ENCODE measurements at places on chromosomes 13 and 19. TPM values are rescaled to one million over a fixed set of nuclear protein-coding genes. Genes with fewer than 3 reads are reported as not detected.

Gene TNNT1
- not detected for total RNA-seq

Gene SBK3
- total RNA-seq = not detected

DNA sequence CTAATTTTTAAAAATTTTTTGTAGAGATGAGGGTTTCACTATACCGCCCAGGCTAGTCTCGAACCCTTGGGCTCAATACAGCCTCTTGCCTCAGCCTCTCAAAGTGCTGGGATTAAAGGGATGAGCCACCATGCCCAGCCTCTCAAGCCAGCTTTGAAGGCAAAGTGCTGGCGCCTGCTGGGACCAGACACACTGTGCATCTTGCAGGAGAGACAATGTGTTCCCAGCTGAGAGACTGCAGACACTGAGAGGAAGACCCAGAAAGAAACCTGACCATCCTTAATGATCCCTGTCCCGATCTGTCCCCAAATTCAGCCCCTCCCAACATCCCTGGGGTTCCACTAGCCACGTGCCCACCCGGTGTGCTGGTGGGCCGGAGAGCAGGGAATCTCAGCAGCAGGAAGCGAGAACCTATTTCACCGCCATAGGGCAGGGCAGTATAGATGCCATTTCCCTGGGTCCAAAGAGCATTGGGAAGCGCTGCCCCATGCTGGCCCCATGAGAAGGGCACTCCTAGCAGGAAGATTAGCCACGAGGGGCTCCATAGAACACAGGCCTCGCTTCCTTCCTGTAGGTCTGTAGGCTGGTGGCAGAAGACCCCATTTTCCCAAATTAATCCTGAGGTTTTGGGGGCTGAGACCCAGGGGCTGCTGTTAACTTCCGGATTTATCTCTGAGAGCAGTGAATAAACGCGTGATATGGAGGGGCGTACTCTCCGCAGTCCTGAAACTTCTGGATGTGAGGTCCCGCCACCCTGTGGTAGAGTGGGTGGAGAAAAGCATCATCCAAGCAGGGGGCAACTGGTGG is 968 bp downstream of the RAVER1 start:
- H3K27me3 ChIP-seq = no peaks in the 10 kb centered on the region
- DNase-seq = no peak
- H3K4me1 ChIP-seq = peaks cover 29% of the 10 kb centered on the region

DNA sequence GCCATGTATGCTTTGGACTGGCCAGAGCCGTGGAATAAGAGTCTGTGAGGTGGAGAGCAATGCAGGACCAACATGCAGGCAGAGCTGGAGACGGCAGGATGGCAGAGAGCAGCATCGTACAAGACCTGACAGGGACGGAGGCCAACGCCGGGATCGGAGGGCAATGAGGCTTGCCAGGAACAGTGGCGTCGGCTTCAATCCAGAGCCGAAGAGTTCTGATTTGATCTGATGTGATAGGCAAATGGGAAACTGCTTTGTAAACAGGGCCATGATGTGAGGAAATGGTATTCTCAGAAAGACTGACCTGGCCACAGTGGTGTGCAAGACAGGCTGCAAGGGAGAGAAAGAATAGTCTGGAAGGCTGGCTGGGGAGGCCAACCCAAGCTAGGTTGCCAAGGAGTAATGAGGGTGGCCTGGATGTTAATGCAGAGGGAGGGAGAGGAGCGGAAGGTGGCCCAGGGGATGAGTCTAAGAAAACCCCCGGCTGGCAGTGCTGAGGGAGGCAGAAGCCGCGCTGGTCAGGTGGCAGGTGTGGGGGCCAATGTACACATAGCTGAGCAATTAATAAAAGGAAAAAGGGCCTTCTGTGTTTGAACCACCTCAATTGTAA is 26.7 kb downstream of the RCBTB2 start:
- no peaks in the 10 kb centered on the region for H3K27me3 ChIP-seq
- H3K4me3 ChIP-seq = no peak overlapping the region
- H3K36me3 ChIP-seq = no peaks in the 10 kb centered on the region
- H3K27ac ChIP-seq = peak overlapping the region; percentile 46
- no peaks in the 10 kb centered on the region for H3K4me1 ChIP-seq

- peak overlapping the region; percentile 86 for H3K27ac ChIP-seq
- DNase-seq = peak; percentile 84
- H3K4me3 ChIP-seq = no peak overlapping the region
- peaks cover 52% of the 10 kb centered on the region for H3K4me1 ChIP-seq
Observed at GRCh38 chr19:13060964-13061927, 41.4 kb downstream of the LYL1 start.

- H3K4me1 ChIP-seq = peaks cover 12% of the 10 kb centered on the region
- no peak for DNase-seq
- peaks cover 7% of the 10 kb centered on the region for H3K27me3 ChIP-seq
Observed at GRCh38 chr13:28819046-28819730, 951 bp upstream of the MTUS2 start.

Gene INTS6
- total RNA-seq = 40.0 TPM

Gene DIRAS1
- 4.9 TPM for total RNA-seq

DNA sequence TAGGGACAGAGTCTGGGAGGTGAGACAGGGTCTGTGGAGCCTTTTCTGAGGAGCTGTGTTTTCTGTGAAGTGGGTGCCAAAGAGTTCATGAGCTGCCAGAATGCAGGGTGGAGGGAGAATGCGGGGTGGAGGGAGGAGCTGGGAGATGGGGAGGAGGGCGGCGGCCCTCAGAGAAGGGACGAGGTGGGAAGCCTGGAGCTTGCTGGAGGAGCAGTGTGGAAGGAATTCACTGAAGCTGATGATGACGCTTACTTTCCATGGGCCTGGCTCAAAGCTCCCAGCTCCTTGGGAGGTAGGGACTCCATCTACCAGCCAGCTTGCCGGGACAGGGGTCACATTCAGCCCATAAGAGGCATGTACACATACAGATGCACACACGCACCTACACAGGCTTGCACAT is 62.5 kb downstream of the MCF2L start:
- H3K36me3 ChIP-seq = no peaks in the 10 kb centered on the region
- DNase-seq = no peak
- H3K4me3 ChIP-seq = no peak overlapping the region
- peaks cover 7% of the 10 kb centered on the region for H3K4me1 ChIP-seq

- no peaks in the 10 kb centered on the region for H3K36me3 ChIP-seq
- H3K27ac ChIP-seq = no peak overlapping the region
- peaks cover 23% of the 10 kb centered on the region for H3K4me1 ChIP-seq
- DNase-seq = no peak
- no peaks in the 10 kb centered on the region for H3K27me3 ChIP-seq
- H3K4me3 ChIP-seq = no peak overlapping the region
Observed at GRCh38 chr19:48989701-48990291, 3.3 kb downstream of the GYS1 start.

- no peaks in the 10 kb centered on the region for H3K4me1 ChIP-seq
- no peaks in the 10 kb centered on the region for H3K27me3 ChIP-seq
- no peaks in the 10 kb centered on the region for H3K36me3 ChIP-seq
- DNase-seq = no peak
Observed at GRCh38 chr13:53873558-53873957, 844.9 kb downstream of the OLFM4 start.

DNA sequence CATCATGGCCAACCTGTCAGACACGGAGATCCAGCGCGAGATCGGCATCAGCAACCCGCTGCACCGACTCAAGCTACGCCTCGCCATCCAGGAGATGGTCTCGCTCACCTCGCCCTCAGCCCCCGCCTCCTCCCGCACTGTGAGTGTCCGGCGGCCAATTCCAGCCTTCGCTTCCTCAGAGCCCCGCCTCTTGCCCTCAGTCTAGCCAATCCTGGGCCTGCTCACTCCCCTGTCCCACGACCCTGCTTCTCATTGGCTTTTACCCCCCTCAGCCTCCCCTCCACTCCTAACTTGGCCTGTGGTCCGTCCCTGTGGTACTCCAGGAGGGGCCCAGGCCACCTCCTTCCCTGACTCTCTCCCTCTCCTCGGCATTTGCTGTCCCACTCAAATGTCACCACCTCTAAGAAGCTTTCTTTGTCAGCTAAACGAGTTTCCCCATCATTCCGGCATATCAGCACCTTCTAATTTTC is 12.3 kb downstream of the HRC start:
- H3K4me1 ChIP-seq = peaks cover 25% of the 10 kb centered on the region
- H3K27me3 ChIP-seq = no peaks in the 10 kb centered on the region

Gene CA11
- 2.9 TPM for total RNA-seq

GRCh38 chr13:112434937-112435523 is 58.9 kb downstream of the SPACA7 start:
- no peaks in the 10 kb centered on the region for H3K4me1 ChIP-seq
- no peak overlapping the region for H3K4me3 ChIP-seq
- H3K36me3 ChIP-seq = no peaks in the 10 kb centered on the region
- no peak overlapping the region for H3K27ac ChIP-seq
- DNase-seq = no peak

DNA sequence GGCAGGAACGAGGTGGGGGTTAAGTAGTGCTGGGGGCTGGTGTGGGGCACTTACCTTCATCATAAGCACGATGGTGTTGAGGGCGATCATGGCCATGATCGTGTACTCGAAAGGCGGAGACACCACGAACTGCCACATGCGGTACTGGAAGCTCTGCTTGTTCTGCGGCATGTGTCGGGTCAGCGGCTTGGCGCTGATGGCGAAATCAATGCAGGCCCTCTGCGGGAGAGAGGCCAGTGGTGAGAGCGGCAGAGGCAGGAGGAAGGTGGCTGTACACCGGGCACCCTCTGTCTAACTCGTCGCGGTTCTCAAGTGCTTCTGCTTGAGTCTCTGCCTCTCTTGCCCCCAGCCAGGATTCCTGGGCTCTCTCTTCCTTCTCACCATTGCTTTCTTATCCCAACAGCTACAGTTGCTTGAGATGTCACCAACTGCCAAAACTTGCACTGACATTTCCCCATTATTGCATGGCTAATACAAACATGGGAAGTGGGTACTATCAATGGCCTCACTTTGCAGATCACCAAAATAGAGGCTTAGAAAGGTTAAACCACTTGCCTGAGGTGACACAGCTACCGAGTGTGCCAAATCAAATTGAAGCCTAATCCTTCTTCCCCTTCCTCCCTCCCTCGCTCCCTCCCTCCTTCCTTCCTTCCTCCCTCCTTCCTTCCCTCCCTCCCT is 105.0 kb downstream of the IER2 start:
- no peaks in the 10 kb centered on the region for H3K36me3 ChIP-seq
- DNase-seq = no peak
- H3K4me3 ChIP-seq = no peak overlapping the region
- no peaks in the 10 kb centered on the region for H3K4me1 ChIP-seq
- peaks cover 10% of the 10 kb centered on the region for H3K27me3 ChIP-seq
- H3K27ac ChIP-seq = no peak overlapping the region

DNA sequence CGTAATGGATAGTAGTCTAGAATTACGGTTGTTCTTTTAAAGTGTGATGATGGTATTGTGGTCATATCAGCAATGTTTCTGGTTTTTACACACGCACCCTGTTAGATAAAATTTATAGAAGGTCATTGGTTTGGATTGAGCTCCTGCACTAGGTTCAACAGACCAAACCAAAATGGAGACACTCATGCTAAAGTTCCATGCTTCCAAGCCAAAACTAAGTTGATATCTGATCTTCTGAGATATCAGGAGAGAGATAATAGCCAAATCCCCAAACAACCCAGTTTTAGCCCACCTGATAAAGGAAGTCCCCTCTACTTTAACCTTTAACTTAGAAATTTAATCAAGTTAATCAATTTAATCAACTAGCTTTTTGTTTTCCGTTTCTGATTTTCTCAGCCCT is 1.2 kb downstream of the NOSIP start:
- H3K36me3 ChIP-seq = no peaks in the 10 kb centered on the region
- no peak for DNase-seq
- no peak overlapping the region for H3K4me3 ChIP-seq
- peaks cover 18% of the 10 kb centered on the region for H3K4me1 ChIP-seq
- H3K27ac ChIP-seq = no peak overlapping the region

GRCh38 chr13:36639610-36640009 is 34.2 kb upstream of the SERTM1 start:
- H3K27me3 ChIP-seq = no peaks in the 10 kb centered on the region
- no peaks in the 10 kb centered on the region for H3K4me1 ChIP-seq
- H3K27ac ChIP-seq = no peak overlapping the region
- no peaks in the 10 kb centered on the region for H3K36me3 ChIP-seq

- H3K36me3 ChIP-seq = peaks cover 5% of the 10 kb centered on the region
- no peak overlapping the region for H3K27ac ChIP-seq
- no peak overlapping the region for H3K4me3 ChIP-seq
- no peaks in the 10 kb centered on the region for H3K27me3 ChIP-seq
Observed at GRCh38 chr19:19185853-19186740, 5.9 kb downstream of the BORCS8 start.

DNA sequence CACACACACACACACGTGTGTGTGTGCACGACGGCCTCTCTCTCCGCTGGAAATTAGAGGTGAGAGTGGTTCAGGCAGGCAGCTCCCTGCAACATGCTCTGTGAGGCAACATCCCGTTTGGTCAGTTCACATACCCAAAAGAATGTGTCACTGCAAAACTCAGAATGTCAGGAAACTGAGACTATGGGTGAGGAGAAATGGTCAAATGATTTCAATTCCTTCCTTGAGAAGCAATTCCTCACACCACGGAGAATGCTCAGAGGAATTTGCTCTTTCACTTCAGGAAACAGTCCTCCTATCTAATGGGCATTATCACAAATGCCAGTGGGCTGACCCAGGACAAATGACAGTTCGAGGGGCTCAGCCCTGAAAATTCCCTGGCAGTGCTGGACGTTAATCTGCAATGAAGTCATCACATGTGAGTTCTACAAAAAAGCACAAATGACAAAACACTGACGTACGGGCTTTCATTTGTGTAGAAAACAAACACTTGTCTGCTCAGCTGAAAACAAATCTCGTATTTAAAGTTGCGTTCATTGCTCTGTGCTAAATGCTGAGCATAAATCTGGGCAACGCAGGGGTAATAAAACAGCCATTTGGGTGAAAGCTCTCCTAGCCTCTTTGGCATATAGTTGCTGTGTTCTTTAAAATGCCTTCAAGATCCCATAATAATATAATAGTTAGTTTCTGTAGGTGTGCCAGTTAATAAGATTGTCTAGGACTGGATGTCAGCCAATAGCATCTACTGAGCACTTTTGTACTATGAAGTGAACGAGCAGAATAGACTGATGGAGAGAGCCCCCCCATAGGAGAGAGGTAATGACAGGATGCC is 18.6 kb upstream of the LATS2 start:
- no peaks in the 10 kb centered on the region for H3K36me3 ChIP-seq
- no peak overlapping the region for H3K4me3 ChIP-seq
- H3K27me3 ChIP-seq = no peaks in the 10 kb centered on the region
- peaks cover 5% of the 10 kb centered on the region for H3K4me1 ChIP-seq
- peak; percentile 31 for DNase-seq
- no peak overlapping the region for H3K27ac ChIP-seq

DNA sequence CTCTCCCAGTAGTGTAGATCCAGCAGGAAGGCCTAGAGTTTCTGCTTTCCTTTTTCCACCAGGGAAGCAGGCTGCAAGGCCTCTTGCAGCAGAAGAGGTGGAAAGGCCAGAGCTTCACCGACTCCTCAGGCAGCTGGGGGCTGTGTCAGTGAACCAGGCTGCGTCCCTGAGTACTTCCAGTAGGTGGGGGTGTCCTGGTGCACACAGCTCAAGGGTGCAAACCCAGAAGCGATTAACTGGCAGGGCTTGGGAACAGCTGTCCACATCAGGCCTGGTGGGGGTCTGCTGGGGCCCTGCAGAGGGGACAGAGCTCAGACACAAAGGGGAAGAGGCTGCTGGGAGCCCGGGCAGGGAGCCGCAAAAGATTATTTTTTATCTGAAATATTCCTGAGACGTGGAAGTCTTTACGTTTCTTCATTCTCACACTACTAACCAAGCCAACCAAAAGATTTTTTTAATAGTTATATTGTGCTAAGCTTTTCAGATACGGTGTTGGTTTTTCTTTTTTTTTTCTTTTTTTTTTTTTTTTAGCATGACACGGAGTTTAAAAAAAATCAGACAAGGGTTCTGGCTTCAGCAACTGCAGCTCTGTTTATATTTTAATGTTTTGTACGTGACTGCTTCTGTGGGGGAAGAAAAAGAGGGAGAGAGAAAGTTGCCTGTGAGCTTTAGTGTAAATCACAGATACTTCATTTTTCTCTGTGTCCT is 11.0 kb downstream of the TSHZ3 start:
- H3K27ac ChIP-seq = no peak overlapping the region
- no peak for DNase-seq
- H3K27me3 ChIP-seq = no peaks in the 10 kb centered on the region
- peaks cover 11% of the 10 kb centered on the region for H3K4me1 ChIP-seq
- H3K4me3 ChIP-seq = no peak overlapping the region
- no peaks in the 10 kb centered on the region for H3K36me3 ChIP-seq

Gene ETV2
- total RNA-seq = not detected

Data from body of pancreas (tissue), 4 donors.